ENCODE measurements at places on chromosomes 13 and 19. TPM values are rescaled to one million over a fixed set of nuclear protein-coding genes. Genes with fewer than 3 reads are reported as not detected.

CEACAM3 gene
- not detected for total RNA-seq

DNA sequence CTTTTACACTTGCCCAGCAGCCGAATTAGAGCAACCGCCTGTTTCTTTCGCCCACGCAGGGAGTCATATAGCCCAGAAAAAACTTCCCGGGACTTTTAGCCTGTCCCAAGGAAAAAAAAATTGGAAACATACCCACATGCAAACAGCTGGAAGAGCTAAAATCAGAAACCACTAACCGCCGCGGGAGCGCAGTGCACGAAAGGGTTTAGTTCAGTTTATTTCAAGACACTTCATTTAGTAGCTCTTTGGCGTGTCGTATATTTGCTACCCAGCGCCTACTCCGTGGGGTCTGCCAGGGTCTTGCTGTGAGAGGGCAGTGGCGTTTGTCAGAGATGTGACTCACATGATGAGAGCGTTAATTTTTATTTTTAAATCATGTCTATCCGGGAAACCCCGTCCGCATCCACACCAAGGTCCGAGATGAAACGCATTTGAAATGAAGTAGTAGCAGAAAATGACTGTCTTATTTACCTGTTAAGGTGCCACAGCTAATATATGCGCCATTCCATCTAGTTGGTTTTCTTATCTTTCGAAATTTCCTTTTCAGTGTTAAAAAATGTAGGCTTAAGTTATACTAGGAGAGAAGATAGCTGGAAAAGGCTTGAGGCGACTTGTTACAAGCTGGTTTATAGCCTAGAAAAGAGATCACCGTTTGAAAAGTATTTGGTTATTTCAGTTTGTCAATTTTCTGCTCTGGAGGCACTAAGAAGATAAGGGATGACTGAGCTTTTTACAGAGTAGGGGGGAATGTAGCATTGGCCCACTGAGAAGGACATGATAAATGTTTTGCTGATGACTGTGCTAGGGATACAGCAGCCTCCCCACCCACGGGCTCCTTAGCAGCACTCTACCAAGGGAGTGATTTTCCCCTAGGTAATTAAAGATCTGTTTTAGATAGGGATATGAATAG is 1.7 kb downstream of the KLF5 start:
- peak overlapping the region; percentile 76 for H3K4me3 ChIP-seq
- H3K36me3 ChIP-seq: peaks cover 2% of the 10 kb centered on the region
- H3K4me1 ChIP-seq: peaks cover 21% of the 10 kb centered on the region

DNA sequence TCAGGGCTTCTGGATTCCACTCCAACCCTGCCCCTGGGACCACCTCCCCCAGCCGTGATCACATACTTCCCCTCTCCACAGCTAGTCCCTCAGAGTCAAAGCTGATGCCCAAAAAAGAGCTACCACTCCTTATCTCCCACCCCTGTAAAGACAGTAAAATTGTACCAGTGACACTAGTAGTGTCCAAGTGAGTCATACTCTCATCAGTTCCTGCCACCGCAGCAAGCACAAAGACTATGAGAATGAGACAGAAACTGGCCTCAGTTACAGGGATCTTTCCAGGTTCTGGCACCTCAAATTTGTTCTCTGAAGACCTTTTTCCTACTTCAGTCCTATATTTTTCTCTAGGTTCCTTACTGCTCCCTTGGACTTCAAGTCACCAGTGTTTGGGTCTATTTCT is 144.2 kb downstream of the SPRY2 start:
- no peaks in the 10 kb centered on the region for H3K4me1 ChIP-seq
- no peaks in the 10 kb centered on the region for H3K36me3 ChIP-seq
- no peak for DNase-seq
- no peak overlapping the region for H3K4me3 ChIP-seq
- H3K27ac ChIP-seq: no peak overlapping the region
- H3K27me3 ChIP-seq: no peaks in the 10 kb centered on the region

IL12RB1 gene
- 66.1 TPM for total RNA-seq

ZNF296 gene
- total RNA-seq: 5.9 TPM

- H3K36me3 ChIP-seq: no peaks in the 10 kb centered on the region
- H3K27me3 ChIP-seq: no peaks in the 10 kb centered on the region
- no peak for DNase-seq
- no peak overlapping the region for H3K27ac ChIP-seq
These were observed 32.8 kb downstream of the ELL start for GRCh38 chr19:18488838-18489626.

DNA sequence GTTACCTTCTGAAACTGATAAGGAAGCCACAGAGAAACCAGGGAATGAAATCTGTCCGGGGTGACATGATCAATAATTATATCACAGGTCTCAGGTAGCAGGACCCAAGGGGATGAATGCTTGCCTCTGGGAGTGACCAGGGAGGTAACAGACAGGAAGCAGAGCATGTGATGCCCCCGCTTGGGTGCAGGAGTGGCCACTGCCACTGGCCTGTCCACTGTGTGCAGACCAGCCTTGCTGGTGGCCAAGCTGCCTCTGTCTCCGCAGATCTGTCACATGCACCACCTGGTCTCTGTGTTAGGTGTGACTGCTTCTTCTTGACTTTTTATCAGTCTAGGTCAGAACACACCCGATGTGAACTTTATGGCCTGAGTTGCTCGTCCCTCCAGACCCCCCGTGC is 71.8 kb downstream of the PEPD start:
- H3K27me3 ChIP-seq: no peaks in the 10 kb centered on the region
- H3K4me3 ChIP-seq: no peak overlapping the region
- no peaks in the 10 kb centered on the region for H3K36me3 ChIP-seq
- H3K4me1 ChIP-seq: peaks cover under 1% of the 10 kb centered on the region
- no peak overlapping the region for H3K27ac ChIP-seq

GRCh38 chr13:50130123-50130946 is 115.1 kb downstream of the KCNRG start:
- H3K4me1 ChIP-seq: peaks cover 63% of the 10 kb centered on the region
- peak; percentile 31 for DNase-seq
- peak overlapping the region; percentile 84 for H3K4me3 ChIP-seq
- peak overlapping the region; percentile 31 for H3K27ac ChIP-seq
- H3K36me3 ChIP-seq: peaks cover 13% of the 10 kb centered on the region
- H3K27me3 ChIP-seq: peaks cover 72% of the 10 kb centered on the region

- H3K36me3 ChIP-seq: no peaks in the 10 kb centered on the region
- DNase-seq: no peak
- peaks cover 2% of the 10 kb centered on the region for H3K4me1 ChIP-seq
- no peak overlapping the region for H3K27ac ChIP-seq
- peaks cover 20% of the 10 kb centered on the region for H3K27me3 ChIP-seq
These were observed 7.7 kb upstream of the LGALS7 start for GRCh38 chr19:38781058-38781457.

DNA sequence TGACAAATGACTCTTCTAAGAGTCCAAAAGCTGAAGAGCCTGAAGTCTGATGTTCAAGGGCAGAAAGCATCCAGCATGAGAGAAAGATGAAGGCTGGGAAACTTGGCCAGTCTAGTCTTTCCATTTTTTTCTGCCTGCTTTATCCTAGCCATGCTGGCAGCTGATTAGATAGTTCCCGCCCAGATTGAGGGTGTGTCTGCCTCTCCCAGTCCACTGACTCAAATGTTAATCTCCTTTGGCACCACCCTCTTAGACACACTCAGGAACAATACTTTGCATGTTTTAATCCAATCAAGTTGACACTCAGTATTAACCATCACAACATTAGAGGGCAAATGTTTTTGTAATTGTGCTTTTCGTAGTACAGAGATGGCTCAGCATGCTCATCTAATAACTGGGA is 267.5 kb upstream of the KLHL1 start:
- no peaks in the 10 kb centered on the region for H3K4me1 ChIP-seq
- H3K36me3 ChIP-seq: no peaks in the 10 kb centered on the region
- no peaks in the 10 kb centered on the region for H3K27me3 ChIP-seq
- no peak overlapping the region for H3K27ac ChIP-seq
- no peak for DNase-seq

GRCh38 chr19:50549059-50549926 is 18.9 kb downstream of the LRRC4B start:
- H3K27ac ChIP-seq: no peak overlapping the region
- DNase-seq: no peak
- no peaks in the 10 kb centered on the region for H3K36me3 ChIP-seq
- no peaks in the 10 kb centered on the region for H3K4me1 ChIP-seq
- H3K4me3 ChIP-seq: no peak overlapping the region
- H3K27me3 ChIP-seq: peaks cover 27% of the 10 kb centered on the region

EID2 gene
- 14.8 TPM for total RNA-seq

DNA sequence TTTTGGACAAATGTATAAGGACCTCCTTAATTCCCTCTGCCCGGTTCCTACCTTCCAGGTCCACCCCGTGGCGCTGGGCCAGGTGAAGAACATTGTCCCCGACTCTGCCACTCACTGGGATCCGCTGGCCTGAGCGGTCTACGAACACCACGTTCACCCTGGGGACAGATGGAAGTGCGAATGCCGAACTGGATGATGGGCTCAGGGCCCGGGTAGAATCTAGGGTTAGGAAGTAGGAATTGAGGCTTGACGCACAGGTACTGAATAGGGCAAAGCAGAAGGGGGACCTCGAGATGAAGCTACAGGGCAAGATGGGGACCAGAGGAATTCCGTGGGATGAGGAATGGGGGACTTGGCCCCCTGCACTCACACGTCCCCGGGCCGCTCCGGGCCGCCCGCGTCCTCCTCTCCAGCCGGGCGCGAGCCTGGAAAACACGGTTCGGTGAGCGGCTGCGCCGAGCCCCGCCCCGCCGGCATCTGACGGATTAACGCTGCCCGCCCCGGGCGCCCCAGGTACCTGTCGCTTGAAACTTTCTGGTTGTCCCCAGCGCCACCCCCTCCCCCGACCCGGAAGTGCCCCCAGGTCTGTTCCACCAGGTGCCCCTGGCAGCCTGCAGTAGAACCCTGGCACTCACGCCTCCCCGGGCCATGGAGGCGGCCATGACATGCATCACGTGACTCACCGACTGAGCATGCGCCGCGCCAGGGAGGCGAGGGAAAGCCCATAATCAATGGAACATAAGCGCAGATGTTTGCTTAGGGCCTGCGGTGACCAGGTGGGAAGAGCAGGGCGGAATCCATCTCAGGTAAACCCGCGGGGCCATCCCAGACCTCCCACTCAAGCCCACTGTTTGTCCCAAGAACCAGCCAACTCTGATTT is at the start of gene FDX2:
Gene FDX2, minus strand, starts transcription at position 681 of the 880 bp plus-strand sequence. Its CDS starts 19 bp downstream, at position 662.
- peak within 1 kb of the TSS; percentile 70 for H3K27ac ChIP-seq
- peaks cover 18% of the 10 kb centered on the region for H3K4me1 ChIP-seq
- peaks cover 26% of the 10 kb centered on the region for H3K36me3 ChIP-seq

DNA sequence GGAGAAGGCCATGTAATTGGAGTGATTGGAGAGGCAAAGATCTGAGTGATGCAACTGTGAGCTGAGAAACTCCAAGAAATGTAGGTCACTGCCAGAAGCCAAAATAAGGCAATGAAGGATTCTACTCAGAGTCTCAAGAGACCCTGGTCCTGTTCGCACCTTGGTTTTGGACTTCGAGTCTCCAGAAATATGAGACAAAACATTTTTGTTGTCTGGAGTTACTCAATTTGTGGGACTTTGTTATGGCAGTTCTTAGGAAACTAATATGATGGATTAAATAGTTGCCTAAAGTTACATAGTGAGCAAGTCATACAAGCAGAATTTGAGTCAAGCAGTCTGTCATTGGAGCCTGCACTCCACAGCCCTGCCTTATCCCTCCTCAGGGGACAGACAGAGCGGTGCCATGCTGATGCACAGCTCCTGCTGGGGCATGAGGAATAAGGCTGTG is 104.2 kb downstream of the ITGBL1 start:
- DNase-seq: no peak
- H3K27ac ChIP-seq: no peak overlapping the region
- no peak overlapping the region for H3K4me3 ChIP-seq
- H3K36me3 ChIP-seq: no peaks in the 10 kb centered on the region
- peaks cover 4% of the 10 kb centered on the region for H3K27me3 ChIP-seq
- H3K4me1 ChIP-seq: no peaks in the 10 kb centered on the region

GRCh38 chr13:38686577-38687245 is at the start of gene FREM2:
TSS of gene FREM2 (plus strand) at chr13:38687077. CDS start at chr13:38687345, 268 bp downstream.
- H3K4me3 ChIP-seq: no peak within 1 kb of the TSS
- peaks cover 12% of the 10 kb centered on the region for H3K27me3 ChIP-seq
- H3K27ac ChIP-seq: no peak within 1 kb of the TSS
- no peaks in the 10 kb centered on the region for H3K4me1 ChIP-seq
- no peaks in the 10 kb centered on the region for H3K36me3 ChIP-seq
- DNase-seq: no peak

DNA sequence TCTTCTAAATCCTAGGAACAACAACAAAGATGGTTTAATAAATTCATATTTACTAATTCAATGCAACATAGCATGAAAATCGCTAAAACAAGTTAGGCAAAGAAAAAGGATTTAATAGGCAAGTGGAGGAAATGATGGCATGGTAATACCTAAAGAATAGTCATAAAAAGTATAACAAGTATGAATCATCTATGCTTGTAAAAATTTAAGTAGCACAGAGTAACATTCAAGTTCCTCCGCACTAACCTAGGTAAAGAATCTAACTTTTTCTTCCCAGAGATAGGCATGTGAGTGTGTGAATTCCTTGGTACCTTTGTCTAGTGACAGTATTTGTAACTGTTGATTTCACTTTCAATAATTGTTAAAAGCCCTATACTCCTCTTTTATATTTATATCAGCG is 42.6 kb downstream of the RCBTB2 start:
- H3K4me1 ChIP-seq: peaks cover 62% of the 10 kb centered on the region
- peaks cover 56% of the 10 kb centered on the region for H3K36me3 ChIP-seq
- H3K27me3 ChIP-seq: no peaks in the 10 kb centered on the region
- H3K4me3 ChIP-seq: no peak overlapping the region
- no peak for DNase-seq

GRCh38 chr13:21910546-21910945 is 239.7 kb downstream of the FGF9 start:
- no peaks in the 10 kb centered on the region for H3K4me1 ChIP-seq
- no peaks in the 10 kb centered on the region for H3K36me3 ChIP-seq
- H3K27me3 ChIP-seq: no peaks in the 10 kb centered on the region
- H3K27ac ChIP-seq: no peak overlapping the region
- no peak overlapping the region for H3K4me3 ChIP-seq
- DNase-seq: no peak

GRCh38 chr13:79398915-79399314 is 7.1 kb downstream of the RBM26 start:
- H3K27ac ChIP-seq: no peak overlapping the region
- DNase-seq: no peak
- H3K4me1 ChIP-seq: peaks cover 28% of the 10 kb centered on the region

KIR2DL3 gene
- not detected for total RNA-seq

OVOL3 gene
- total RNA-seq: not detected

DNA sequence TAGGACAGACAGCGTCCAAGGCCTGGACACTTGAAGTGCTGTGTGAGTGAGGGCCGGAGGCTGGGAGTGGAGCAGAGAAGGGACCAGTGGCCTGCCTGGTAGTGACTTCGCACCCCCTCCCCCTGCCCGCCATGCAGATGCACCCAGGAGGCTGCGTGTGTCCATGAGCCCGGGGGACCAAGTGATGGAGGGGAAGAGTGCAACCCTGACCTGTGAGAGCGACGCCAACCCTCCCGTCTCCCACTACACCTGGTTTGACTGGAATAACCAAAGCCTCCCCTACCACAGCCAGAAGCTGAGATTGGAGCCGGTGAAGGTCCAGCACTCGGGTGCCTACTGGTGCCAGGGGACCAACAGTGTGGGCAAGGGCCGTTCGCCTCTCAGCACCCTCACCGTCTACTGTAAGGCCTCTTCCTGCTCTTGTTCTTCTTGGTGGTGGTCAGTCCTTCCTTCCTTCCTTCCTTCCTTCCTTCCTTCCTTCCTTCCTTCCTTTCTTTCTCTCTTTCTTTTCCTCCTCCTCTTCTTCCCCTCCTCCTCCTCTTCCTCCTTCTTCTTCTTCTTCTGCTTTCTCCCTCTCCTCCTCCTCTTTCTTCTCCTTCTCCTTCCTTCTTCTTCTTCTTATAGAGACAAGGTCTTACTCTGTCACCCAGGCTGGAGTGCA is 6.0 kb upstream of the FFAR1 start:
- DNase-seq: no peak

Data from activated CD4-positive, alpha-beta memory T cell treated with anti-CD3 and anti-CD28 coated beads, Interleukin-2, amount 10 ng/mL, durations not matched to agents 7 days and 5 days (primary cell).